ENCODE measurements at places on chromosomes 1 and 21. TPM values are rescaled to one million over a fixed set of nuclear protein-coding genes. Genes with fewer than 3 reads are reported as not detected.

The ALX3 gene
- 0.44 TPM for total RNA-seq

The TNFRSF9 gene
- not detected for total RNA-seq

DNA sequence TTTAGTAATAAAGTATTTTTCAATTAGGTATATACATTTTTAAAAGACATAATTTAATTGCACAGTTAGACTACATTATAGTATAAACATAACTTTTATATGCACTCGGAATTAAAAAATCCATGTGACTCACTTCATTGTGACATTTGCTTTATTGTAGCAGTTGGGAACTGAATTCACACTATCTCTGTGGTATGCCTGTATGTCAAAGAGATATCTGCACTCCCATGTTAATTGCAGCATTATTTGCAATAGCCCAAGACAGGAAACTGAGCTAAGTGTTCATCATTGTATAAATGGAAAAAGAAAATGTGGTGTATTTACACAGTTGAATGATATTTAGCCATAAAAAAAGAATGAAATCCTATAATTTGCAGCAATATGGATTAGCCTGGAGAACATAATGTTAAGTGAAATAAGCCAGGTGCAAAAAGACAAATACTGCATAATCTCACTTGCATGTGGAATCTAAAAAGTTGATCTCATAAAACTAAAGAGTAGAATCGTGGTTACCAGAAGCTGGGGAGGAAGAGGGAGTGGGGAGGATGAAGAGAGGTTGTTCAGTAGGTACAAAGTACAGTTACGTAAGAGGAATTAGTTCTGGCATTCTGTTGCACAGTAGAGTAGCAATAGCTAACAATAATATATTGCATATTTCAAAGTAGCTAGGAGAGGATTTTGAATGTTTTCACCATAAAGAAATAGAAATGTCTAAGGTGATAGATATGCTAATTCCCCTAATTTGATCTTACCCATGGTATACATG is 64.8 kb downstream of the DPT start:
- no peak for DNase-seq

DNA sequence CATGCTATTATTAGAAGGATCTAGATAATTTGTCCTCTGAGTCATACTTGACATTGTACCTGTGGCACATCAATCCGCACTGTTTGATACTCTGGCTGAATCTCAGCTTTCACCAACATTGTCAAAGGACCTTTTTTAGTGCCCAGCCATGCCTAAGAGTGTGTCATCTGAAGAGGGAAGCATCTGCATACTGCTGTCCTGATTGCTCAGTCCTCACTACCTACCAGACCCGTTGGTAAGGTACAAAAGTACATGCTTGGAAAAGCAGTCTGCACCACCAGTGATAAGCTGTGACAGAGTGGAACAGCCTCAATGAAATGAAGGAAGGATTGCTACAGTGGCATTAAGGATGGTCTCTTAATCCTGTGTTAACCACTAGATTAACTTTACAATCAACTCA is 17.1 kb downstream of the SYNC start:
- no peak for DNase-seq

GRCh38 chr1:27992276-27992675 is 32.5 kb downstream of the XKR8 start:
- DNase-seq = no peak

- DNase-seq = no peak
Observed at GRCh38 chr1:36436821-36437220, 13.4 kb downstream of the OSCP1 start.

DNA sequence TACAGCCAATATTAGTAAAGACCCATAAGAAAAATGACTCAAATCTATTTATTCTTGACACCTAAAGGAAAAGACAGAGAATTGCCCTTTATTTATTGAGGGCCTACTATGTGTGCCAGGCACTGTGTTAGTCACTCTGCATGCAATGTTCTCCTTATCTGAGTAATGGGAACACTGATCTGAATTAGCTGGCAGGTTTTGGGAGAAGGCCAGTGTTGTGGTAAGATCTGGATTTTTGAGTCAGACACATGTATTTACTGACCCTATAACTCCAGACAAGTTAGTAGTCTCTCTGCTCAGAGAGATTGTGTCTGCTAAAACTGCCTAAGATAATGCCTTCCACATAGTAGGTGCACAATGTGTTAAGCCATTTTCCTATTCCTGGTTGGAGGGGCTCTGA is 17.3 kb downstream of the LCE4A start:
- no peak for DNase-seq

- no peak for DNase-seq
Observed at GRCh38 chr1:98668733-98669132, 7.2 kb downstream of the SNX7 start.
